Natural killer cell (primary cell): ENCODE measurements at places on chromosomes 4 and X. TPM values are rescaled to one million over a fixed set of nuclear protein-coding genes. Genes with fewer than 3 reads are reported as not detected.

- DNase-seq = no peak
These were observed 756.7 kb upstream of the SLIT2 start for GRCh38 chr4:19494961-19495360.

GRCh38 chr4:110769578-110769977, 146.7 kb upstream of the PITX2 start:
- no peak for DNase-seq

- DNase-seq = no peak
These were observed 88.4 kb upstream of the SLC7A11 start for GRCh38 chr4:138330531-138330930.

GRCh38 chrX:17474892-17475291, 99.9 kb downstream of the NHS start:
- DNase-seq = no peak

DNA sequence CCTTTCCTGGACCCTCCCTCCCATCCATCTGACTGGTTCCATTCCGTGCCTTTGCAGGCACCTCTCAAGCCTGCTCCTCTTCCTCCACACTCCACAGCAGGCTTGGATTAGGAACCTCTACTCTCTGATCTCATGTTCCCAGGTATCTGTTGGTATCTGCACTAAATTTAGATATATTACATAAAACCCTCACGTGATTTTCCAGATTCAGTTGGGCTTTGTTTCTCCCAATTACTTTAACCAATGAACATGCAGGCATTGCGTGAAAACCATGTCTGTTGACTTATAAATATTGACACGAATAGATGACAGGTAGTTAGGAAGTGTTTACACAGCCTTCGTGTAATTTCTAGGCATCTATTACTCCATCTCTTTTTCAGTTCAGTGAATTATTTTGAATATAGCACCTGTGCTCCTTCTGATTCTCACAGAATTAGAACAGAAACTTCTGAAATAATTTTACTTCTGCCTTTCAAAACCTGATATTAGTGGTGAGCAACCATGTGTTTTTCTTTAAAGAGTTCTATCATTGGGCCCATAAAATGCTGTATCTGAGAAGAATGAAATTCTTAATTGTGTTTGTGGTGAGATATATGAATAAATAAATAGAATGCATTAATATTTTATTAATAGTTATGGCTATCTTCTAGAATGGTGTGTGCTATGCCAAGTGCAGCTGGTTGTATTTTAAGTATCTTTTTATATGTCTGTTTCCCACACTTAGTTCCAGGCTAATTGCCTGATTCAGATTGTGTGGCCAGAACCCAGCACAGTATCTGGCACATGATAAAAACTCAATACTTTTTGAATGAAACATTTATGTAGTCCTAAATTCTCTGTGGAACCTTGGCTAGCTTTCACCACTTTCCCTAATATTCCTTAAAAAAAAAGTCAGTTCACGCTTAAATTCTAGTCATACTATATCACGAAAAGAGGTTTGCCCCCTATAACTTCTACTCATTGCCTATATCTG, 304.8 kb downstream of the QDPR start:
- no peak for DNase-seq

GRCh38 chrX:49610718-49611310, 12.0 kb downstream of the GAGE1 start:
- DNase-seq = no peak

DNA sequence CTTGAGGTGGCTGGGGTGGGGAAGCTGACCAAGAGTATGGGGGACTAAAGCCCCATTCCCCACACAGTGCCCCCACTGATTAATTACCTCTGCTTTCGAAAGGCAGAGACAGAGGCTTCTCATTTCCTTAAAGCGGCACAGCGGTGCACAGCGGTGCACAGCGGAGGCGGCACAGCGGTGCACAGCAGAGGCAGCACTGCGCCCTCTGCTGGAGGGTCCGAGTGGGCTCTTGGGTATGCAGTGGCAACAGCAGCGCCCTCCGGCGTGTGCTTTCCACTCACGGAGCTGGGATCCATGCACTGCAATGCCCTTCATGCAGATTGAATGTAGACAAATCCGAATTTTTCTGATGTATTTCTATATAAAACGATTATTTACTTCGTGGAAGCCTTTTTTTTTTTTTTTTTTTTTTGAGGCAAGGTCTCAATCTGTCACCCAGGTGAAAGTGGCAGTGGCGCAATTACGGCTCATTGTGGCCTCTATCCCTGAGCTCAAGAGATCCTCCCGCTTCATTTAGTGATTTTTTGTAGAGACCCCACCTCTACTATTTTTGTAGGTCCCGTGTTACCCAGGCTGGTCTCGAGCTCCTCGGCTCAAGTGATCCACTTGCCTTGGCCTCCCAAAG, 19.7 kb upstream of the PRPS2 start:
- DNase-seq = peak; percentile 89

GRCh38 chr4:65391382-65391781, 278.9 kb downstream of the EPHA5 start:
- no peak for DNase-seq

GRCh38 chr4:188536826-188537225, 397.6 kb downstream of the TRIML1 start:
- no peak for DNase-seq

DNA sequence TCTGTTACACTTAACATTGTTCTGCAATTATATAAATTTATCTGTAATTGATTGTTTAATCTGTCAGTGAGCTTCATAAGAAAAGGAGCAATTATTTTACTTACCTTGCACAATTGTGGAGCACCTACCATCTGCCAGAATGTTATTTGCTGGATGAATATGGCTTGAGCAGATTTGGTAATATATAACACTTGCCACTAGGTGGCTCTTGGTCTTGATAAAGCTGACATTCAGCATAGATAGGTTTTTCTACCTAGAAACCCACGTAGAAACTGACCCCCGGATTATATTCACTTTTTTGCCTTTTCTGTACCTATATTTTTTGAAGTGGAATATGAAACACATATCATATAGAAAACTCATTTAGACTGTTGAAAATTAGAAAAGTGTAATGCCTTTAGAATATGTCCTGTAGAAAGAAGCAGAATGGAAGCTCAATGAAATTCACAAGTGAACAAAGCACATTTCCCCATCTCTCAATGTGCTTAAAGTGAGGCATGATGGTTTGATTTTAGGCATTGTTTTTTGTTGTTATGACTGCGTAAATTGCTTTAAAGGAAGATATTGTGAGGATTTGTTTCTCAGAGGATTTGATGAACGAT, 9.5 kb downstream of the RBPJ start:
- DNase-seq = no peak

- DNase-seq = no peak
These were observed 136.4 kb downstream of the MAPK10 start for GRCh38 chr4:86223472-86223871.

DNA sequence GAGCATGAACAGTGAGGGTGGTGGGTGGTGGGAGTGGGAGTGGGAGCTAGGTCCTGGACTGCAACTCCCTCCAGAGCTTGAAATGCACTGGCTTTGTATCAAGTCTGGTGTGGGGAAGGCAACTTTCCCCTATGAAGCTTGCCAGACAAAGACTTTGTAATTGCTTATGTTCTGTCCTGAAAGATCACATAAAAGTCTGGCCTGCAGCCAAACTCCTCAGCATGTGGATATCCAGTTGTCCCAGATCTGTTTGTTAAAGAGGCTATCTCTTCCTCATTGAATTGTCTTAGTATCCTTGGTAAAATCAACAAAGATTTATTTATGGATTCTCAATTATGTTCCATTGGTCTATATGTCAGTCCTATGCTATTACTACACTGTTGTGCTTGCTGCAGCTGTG, 607.9 kb downstream of the GLUD2 start:
- no peak for DNase-seq

DNA sequence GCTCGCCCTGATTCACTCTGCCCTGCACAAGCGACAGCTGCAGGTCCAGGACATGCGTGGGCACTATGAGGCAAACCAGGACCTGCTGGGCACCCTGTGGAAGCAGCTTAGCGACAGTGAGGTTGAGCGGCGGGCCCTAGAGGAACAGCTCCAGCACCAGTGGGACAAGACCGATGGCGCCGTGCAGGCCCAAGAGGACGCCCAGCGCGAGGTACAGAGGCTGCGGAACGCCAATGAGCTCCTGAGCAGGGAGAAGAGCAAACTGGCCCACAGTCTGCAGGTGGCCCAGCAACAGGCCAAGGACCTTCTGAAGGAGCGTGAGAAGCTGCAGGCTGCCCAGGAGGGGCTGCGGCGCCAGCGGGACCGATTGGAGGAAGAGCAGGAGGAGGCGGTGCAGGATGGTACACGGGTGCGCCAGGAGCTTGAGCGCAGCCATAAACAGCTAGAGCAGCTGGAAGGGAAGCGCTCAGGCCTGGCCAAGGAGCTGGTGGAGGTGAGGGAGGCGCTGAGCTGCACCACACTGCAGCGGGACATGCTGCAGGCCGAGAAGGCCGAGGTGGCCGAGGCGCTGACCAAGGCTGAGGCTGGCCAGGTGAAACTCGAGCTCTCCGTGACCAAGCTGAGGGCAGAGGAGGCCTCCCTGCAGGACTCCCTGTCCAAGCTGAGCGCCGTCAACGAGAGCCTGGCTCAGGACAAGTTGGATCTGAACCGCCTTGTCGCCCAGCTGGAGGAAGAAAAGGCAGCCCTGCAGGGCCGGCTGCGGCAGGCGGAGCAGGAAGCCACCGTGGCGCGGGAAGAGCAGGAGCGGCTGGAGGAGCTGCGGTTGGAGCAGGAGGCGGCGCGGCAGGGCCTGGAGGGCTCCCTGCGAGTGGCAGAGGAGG, 12.8 kb downstream of the SMIM10L2A start:
- no peak for DNase-seq

DNA sequence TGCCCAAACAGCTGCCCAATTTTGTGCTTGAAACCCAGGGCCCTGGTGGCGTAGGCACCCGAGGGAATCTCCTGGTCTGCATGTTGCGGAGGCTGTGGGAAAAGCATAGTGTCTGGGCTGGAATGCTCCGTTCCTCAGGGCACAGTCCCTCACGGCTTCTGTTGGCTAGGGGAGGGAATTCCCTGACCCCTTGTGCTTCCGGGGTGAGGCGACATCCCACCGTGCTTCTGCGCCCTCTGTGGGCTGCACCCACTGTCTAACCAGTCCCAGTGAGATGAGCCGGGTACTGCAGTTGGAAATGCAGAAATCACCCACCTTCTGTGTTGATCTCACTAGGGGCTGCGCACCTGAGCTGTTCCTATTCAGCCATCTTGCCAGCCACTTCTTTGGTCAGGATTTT, 399.4 kb upstream of the FTHL17 start:
- no peak for DNase-seq

Gene CSN2
- total RNA-seq = not detected

Gene MMAA
- 11.7 TPM for total RNA-seq

Gene RBMXL3
- not detected for total RNA-seq

Gene CCDC120
- total RNA-seq = 12.5 TPM
